Kidney (tissue), 22 donors: ENCODE measurements at places on chromosomes 4 and X.

DNA sequence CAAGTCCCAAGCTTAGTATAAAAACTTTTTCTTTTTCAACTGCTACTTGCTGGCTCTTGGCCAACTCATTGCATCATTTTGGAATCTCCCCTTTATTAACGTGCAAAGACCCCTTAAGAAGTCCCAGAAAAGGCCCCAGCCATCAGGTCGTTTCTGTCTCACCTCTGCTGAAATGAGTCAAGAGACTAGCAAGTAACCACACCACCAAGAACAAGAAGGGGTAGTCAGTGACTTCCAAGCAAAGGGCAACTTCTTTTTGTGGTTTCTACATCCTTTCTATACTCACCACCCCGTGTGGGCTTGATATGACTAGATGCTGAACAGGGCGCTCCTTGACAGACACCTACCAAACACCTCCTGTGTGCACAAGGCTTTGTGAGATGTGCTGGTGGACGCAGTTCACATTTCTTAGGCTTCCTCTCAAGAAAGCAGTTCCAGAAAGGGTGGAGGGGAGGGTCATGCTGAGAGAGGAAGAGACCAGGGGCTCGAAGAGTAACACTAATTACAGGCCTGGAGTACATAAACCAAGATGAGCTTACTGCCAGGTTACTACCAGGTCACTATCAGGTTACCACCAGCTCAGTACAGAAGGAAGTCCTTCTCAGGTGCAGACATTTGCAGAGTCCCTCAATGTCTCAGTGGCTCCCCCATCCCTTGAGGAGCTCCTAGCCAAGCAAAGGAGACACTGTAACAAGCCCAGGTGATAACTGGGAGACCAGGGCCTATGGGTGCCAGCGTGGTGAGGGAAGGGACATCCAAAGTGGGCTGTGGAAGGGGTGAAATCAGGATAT lies 19.3 kb downstream of the JAKMIP1 start:
- H3K4me3 ChIP-seq = no peak overlapping the region
- H3K4me1 ChIP-seq = no peaks in the 10 kb centered on the region
- no peaks in the 10 kb centered on the region for H3K27me3 ChIP-seq
- no peaks in the 10 kb centered on the region for H3K36me3 ChIP-seq
- H3K27ac ChIP-seq = no peak overlapping the region

- DNase-seq = no peak
- peak overlapping the region; percentile 85 for H3K27ac ChIP-seq
- no peak overlapping the region for H3K4me3 ChIP-seq
- no peaks in the 10 kb centered on the region for H3K36me3 ChIP-seq
These were observed 41.8 kb downstream of the FNIP2 start for GRCh38 chr4:158810487-158811215.

DNA sequence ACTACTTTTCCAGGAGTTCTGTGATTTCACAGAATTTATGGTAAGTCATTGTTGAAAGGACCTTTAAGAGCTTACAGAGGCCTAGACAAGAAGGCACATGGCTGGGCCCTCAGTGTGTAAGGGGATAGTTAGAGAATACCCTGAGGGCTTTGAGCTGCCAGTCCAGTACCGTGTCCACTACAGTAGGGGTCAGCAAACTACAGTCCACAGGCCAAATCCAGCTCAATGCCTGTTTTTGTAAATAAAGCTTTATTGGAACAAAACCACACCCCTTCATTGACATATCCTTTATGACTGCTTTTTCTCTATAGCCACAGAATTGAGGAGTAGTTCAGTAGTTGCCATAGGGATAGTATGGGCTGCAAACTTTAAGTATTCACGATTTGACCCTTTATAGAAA lies 176.2 kb downstream of the MID1 start:
- no peaks in the 10 kb centered on the region for H3K36me3 ChIP-seq
- H3K27ac ChIP-seq = no peak overlapping the region
- H3K4me3 ChIP-seq = no peak overlapping the region
- DNase-seq = no peak

GRCh38 chr4:37586194-37586593 lies 100.0 kb downstream of the RELL1 start:
- H3K27ac ChIP-seq = no peak overlapping the region
- no peaks in the 10 kb centered on the region for H3K36me3 ChIP-seq
- H3K27me3 ChIP-seq = no peaks in the 10 kb centered on the region
- H3K4me1 ChIP-seq = no peaks in the 10 kb centered on the region
- DNase-seq = no peak

DNA sequence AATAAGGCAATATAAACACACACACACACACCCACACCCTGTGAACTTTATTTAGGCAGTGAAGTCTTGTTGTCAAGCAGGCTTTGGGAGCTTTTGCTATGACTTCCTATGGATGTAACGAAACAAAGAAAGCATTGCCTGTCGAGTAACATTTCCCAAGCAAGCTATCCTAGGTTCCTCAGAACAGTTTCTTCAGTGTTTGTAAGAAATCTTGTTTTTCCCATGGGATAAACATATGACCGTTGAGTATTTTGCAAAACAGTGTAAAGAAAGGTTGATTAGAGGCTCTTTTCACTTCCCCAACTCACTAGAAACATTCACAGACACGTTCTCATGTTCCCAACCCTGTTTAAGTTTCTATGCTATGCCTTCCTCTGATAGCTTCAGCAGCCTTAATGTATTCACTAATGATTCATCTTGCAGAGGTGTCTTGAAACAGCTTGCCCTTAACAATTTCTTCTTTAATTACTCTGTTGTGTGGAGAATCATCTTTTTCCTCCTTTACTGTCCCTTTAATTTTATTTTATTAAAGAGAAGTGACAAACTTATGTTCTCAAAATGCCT lies 1947.1 kb upstream of the TENM3 start:
- no peaks in the 10 kb centered on the region for H3K36me3 ChIP-seq
- no peak for DNase-seq
- H3K27ac ChIP-seq = no peak overlapping the region
- no peak overlapping the region for H3K4me3 ChIP-seq
- H3K27me3 ChIP-seq = no peaks in the 10 kb centered on the region
- no peaks in the 10 kb centered on the region for H3K4me1 ChIP-seq

GRCh38 chr4:2943364-2944090 lies 19.7 kb downstream of the NOP14 start:
- peaks cover 6% of the 10 kb centered on the region for H3K36me3 ChIP-seq
- no peaks in the 10 kb centered on the region for H3K4me1 ChIP-seq
- H3K4me3 ChIP-seq = no peak overlapping the region
- H3K27ac ChIP-seq = no peak overlapping the region
- no peaks in the 10 kb centered on the region for H3K27me3 ChIP-seq
- no peak for DNase-seq

DNA sequence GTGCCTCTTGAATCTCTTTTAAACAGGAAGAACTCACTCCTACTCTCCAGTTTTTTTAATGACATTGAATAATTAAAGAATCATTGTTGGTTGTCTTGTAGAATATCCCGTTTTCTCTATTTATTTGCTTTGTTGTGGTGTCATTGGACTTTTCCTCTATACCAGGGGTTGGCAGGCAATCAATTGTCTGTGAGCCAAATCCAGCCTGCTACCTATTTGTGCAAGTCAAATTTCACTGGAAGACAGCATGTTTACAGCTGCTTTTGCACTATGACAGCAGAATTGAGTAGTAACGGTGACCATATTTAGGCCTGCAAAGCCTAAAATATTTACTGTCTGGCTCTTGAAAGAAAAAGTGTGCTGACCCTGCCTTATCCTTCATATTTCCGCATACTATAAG lies 34.8 kb downstream of the POLA1 start:
- no peak for DNase-seq
- no peaks in the 10 kb centered on the region for H3K4me1 ChIP-seq
- no peaks in the 10 kb centered on the region for H3K36me3 ChIP-seq
- no peaks in the 10 kb centered on the region for H3K27me3 ChIP-seq
- no peak overlapping the region for H3K27ac ChIP-seq
- no peak overlapping the region for H3K4me3 ChIP-seq

DNA sequence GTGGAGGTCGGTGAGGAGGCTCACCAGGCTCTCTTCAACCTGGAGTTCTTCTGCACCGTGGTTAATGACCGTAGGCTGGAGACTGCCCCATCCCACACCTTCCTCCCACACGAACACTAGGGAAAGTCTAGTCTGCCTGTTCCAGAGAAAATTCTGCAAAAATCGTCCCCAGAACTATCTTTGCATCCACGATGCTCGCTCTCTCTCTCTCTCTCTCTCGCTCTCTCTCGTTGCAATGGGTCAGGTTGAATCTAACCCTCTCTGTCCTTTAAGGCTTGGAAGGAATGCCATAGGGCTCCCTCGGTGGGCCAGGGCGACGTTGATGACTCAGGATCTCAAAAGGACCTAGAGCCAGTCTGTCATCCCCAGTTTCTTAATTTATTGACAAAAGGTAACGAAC lies 111.4 kb downstream of the DCTD start:
- no peaks in the 10 kb centered on the region for H3K27me3 ChIP-seq
- no peaks in the 10 kb centered on the region for H3K4me1 ChIP-seq
- no peak overlapping the region for H3K27ac ChIP-seq
- no peak for DNase-seq
- peaks cover 2% of the 10 kb centered on the region for H3K36me3 ChIP-seq

- H3K27me3 ChIP-seq = no peaks in the 10 kb centered on the region
- H3K27ac ChIP-seq = peak overlapping the region; percentile 75
- H3K36me3 ChIP-seq = no peaks in the 10 kb centered on the region
- peak overlapping the region; percentile 66 for H3K4me3 ChIP-seq
- no peaks in the 10 kb centered on the region for H3K4me1 ChIP-seq
These were observed 82.3 kb upstream of the CD99 start for GRCh38 chrX:2608638-2609430.

GRCh38 chr4:165381821-165382373 lies 3.1 kb downstream of the CPE start:
- no peaks in the 10 kb centered on the region for H3K36me3 ChIP-seq
- no peak overlapping the region for H3K27ac ChIP-seq
- H3K4me1 ChIP-seq = peaks cover 2% of the 10 kb centered on the region
- no peak for DNase-seq
- H3K4me3 ChIP-seq = no peak overlapping the region

GRCh38 chr4:26141911-26142638 lies 178.7 kb upstream of the RBPJ start:
- H3K27me3 ChIP-seq = no peaks in the 10 kb centered on the region
- no peak overlapping the region for H3K4me3 ChIP-seq
- H3K27ac ChIP-seq = no peak overlapping the region
- DNase-seq = peak; percentile 70

- no peak overlapping the region for H3K27ac ChIP-seq
- no peak overlapping the region for H3K4me3 ChIP-seq
- no peak for DNase-seq
- H3K36me3 ChIP-seq = no peaks in the 10 kb centered on the region
These were observed 16.4 kb upstream of the GUCY1B1 start for GRCh38 chr4:155742310-155743015.

- no peaks in the 10 kb centered on the region for H3K4me1 ChIP-seq
- no peak overlapping the region for H3K27ac ChIP-seq
- DNase-seq = no peak
- no peaks in the 10 kb centered on the region for H3K36me3 ChIP-seq
These were observed 38.9 kb upstream of the TLR2 start for GRCh38 chr4:153645183-153645582.

GRCh38 chr4:107988763-107989035 lies 990 bp upstream of the HADH start:
- DNase-seq = no peak
- no peak overlapping the region for H3K27ac ChIP-seq

- H3K4me1 ChIP-seq = no peaks in the 10 kb centered on the region
- no peaks in the 10 kb centered on the region for H3K36me3 ChIP-seq
- H3K27ac ChIP-seq = no peak overlapping the region
- no peak for DNase-seq
These were observed 242.1 kb upstream of the HHIP start for GRCh38 chr4:144403893-144404292.

DNA sequence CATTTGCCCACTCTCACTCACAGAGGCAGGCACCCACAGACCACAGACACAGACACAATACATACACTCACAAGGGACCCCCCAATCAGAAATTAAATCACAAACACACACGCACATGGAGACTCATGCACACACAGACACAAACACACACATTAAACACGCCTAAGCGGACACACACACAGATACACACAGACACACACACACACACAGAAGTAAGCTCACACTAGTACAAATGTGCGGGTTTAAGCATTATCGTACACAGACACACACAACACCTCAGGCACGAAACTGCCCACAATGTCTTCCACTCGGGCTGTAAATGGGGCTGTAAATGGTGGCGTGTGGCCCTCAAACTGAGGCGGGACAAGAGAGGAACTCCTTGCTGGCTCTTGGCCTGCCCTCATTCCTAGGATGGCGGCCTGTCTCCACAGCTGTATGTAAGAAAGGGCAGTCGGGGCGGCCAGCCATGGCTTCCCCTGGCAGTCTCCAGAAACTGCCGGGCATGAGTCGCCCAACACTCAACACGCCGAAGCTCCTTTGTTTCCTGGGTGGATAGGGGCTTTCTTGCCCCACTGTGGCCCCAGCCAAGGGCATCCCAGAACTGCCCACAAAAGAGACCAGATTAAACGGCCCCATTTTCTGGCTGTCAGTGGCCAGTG lies 53.9 kb downstream of the NBDY start:
- no peak overlapping the region for H3K27ac ChIP-seq
- no peak for DNase-seq
- no peak overlapping the region for H3K4me3 ChIP-seq
- H3K4me1 ChIP-seq = no peaks in the 10 kb centered on the region
- no peaks in the 10 kb centered on the region for H3K27me3 ChIP-seq

- H3K4me3 ChIP-seq = no peak overlapping the region
- no peak for DNase-seq
- no peak overlapping the region for H3K27ac ChIP-seq
- no peaks in the 10 kb centered on the region for H3K4me1 ChIP-seq
- H3K27me3 ChIP-seq = no peaks in the 10 kb centered on the region
- no peaks in the 10 kb centered on the region for H3K36me3 ChIP-seq
These were observed 30.6 kb upstream of the GC start for GRCh38 chr4:71814433-71814832.
